ENCODE measurements at places on chromosomes 1 and 21. TPM values are rescaled to one million over a fixed set of nuclear protein-coding genes. Genes with fewer than 3 reads are reported as not detected.

The TMEM125 gene
- 47.5 TPM for polyA plus RNA-seq

DNA sequence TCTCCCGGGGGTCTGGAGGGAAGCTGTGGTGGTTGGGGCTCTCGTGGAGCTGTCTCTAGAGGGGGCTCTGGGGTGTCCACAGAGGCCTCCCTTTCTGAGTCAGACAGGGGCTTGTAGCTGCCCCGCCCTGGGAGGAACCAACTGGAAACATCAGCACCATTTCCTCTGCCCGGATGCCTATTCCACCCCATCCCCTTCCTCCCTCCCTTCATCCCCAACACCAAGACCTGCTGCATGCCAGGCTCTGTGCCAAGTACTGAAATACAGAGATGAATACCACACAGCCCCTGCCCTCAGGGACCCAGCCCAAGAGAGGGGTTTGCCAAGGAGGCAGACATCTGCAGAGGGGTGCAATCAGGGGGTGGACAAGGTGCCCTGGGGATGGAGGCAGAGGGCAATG lies 125.6 kb upstream of the ADAR start:
- DNase-seq, result no peak

The ELF3 gene
- polyA plus RNA-seq, result 54.8 TPM

GRCh38 chr1:202639500-202639899 lies 70.8 kb downstream of the SYT2 start:
- no peak for DNase-seq

DNA sequence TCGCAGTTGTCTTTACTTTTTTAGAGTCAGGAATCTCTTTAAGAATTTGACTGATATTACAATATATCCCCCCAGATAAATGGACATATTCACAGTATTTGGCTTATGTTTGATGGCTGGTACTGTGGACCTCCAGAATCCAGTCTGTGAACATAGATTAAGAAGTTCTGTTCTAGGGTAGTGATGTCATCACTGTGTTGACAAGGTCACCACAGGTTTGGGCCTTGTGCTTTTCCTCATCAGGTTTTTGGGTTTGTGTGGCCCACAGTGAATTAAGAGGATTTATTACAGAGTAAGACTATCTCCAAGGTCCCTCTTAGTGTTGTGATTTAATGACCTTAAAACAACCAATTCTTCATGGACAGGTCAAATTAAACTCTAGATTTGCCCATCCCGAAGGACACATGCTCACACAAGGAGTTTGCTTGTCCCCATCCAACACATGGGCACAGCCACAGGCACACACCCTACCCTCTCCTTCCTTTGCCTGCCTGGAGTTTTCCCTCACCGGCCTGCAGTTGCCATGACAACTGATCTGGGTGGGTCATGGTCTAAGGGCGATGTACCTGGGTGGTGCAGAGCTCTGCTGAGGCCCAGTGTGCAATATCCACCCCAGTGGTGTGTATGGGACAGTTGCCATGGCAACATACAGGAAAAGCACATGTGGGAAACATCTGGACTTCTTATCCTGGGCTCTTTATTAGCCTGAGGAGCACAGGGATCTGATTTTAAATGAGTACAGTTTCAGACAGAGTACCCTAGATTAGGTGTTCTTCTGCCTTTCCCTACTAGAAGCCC lies 98.6 kb downstream of the NAV1 start:
- DNase-seq, result no peak

DNA sequence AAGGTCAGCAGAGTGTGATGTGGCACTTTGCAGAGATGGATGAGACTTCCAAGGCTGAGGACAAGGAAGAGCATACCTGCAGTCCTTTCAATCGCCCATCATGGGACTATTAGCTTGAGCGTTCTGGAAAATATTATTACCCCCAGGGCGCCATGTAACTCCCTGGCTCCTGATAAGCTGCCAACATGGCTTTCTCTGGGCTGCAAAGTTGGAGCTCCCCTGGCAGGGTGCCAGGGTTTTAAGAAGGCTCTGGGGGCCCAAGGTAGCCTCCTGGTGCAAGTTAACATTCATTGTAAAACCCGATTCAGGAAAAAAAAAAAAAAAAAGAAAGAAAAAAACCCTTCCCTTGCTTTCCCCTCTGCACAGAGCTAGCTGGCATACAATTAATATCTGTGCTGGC lies 196.7 kb downstream of the PBX1 start:
- DNase-seq, result no peak

DNA sequence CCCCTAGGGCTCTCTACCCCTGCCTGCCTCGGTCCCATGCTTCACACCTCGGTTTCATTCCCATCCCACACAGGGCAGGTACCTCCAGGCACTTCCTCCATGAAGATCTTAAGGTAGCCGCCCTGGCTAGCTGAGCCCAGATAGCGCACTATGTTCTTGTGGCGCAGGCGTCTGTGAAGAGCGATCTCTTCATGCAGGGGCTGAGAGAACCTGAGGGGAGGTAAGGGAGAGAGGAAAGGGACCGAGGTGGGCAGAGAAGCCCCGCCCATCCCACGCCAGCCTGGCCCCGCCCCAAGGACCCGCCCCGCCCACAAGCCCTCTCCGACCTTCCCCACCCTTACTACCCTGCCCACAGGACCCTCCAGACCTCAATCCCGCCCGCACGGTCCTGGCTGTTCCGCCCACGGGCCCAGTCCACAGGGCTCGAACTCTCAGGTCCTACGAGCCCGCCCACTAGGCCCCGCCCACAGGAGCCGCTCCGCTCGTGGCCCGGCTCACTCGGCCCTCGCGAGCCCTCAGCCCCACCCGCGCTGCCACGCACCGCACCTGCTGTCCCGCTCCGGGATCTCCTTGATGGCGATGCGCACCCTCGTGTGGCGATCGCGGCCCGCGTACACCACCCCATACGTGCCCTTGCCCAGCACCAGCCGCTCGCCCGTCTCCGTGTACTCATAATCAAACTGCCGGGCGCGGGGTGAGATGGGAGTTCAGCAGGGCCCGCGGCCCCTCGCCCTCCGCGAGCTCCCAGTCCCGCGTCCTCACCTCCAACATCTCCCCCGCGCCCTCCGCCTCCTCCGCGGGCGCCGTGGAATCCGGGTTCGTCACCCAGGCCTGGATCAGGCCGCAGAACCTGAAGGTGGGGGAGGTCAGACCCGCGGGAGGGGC lies 6.4 kb downstream of the MAP3K6 start:
- DNase-seq, result no peak

GRCh38 chr1:85365851-85366250 lies 89.4 kb upstream of the BCL10 start:
- DNase-seq, result no peak

DNA sequence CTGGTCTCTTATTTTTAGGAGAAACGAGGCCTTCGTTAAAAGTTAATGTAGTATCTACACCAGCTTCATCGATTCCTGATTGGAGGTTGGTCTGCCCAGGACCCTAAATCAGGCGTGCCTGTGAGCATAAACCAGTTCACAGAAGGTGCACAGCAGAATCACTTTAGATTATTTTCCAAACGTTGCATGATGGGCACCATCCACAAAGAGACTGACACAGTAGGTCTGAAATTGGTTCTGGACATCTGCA lies 256 bp upstream of the TARBP1 start:
- DNase-seq, result no peak

GRCh38 chr1:184941735-184942134 lies 32.6 kb downstream of the NIBAN1 start:
- DNase-seq, result no peak

DNA sequence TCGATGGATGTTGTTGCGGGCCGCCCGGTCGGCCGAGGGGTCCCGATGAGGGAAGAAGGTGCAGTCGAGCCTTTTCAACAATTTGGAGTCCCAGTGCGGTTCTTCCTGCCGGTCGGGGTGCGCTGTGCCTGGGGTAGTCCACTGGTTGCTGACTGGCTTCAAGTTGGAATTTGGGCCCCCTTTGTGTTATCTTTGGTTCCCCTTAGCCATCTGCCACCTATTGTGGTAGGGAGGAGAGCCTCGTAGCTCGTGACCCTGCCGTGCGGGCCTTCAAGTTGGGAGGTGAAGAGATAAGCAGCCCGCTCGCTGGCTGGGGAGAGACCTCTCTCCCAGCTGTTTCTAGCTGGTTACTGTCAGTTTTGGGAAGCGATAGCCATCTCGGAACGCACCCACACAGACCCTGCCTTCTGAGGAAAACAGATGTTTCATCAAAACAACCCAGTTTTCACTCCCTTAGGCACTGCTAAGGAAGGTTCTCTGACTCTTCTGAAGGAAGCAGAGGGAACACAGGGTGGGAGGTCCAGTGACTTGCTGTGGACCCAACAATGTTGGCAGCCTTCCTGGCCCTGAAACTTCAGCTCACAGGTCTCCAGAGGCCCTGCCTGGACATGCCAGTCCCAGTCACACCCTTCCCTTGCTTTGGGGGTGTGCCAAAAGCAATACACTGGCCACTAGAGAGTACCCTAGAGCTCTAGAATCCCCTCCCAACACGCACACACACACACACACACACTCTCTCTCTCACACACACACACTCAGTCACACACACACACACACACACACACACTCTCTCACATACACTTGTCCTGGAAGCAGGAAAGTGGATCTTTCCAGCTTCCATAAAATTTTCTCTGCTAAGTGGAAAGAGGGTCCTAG lies 1.0 kb downstream of the BTG2 start:
- peak; percentile 82 for DNase-seq

The XCL1 gene
- polyA plus RNA-seq, result 0.19 TPM

DNA sequence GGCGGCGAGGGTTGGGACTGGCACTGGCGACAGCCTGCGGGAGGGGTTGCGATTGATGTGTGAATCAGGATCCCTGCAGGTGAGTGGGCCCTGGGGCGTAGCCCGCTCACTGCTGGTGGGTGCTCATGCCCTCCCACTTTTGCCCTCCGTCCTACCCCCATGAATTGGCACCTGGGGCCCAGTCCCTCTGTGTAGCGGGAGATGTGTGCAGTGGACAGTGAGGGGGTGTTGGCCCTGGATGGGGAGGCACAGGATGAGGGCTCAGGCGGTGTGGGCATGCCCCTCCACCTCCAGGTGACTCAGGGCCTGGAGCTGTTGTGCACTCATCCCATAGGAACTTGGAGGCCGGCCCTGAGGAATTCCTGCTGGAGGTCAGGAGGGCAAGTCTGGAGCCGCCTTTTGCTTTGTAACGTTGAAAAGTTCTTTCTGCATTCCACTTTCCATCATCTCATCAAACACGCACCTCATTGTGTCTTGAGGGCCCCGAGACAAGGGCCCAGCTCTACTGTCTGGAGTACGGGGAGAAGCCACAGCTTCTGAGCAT lies 3.0 kb downstream of the PEAR1 start:
- no peak for DNase-seq

DNA sequence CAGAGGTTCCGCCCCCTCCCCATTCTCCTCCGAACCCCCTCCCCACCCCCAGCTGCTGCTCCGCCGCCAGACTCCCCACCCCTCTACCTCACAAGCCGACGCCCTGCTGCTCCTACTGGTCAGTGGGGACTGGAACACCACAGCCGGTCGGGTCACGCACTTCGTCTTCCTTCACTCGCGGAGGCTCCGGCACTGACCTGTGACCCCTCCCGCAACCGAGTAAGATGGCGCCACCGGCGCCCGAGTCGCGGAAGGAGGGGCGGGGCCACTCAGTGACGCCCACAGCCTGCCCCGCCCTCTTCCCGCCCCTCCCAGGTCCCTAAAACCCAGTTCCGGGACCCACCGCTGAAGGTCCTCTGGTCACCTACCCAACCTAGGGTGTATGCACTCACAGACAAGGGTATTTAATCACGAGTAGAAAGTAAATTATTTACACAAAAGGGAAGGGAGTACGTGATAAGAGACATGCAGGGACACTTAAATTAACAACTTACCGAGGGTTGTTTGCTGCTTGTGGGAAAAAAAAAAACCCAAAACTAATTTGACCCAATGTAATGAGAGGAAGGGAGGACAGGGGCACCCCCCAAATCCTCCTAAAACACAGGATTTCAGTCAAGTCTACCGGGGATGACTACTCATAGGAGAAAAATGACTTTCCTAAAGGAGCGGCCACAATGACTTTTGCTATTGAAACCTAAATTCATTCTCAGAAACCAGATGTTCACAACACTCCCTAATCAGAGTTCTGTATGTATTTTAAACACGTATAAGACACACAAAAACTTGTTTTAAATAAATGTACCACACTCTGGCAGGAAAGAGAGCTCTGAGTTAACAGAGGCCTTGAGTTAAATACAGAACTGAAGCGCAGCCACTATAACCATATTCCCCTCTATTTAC lies at the start of gene RIT1:
Gene RIT1 (minus strand): TSS at position 194 of the 900 bp plus-strand sequence. CDS start 588 bp downstream, outside the sequence.
- DNase-seq, result peak; percentile 84

GRCh38 chr21:32887026-32887425 lies 115.5 kb upstream of the PAXBP1 start:
- DNase-seq, result no peak

The OR2T33 gene
- not detected for polyA plus RNA-seq

The FCRL6 gene
- 0.37 TPM for polyA plus RNA-seq

The FLG2 gene
- polyA plus RNA-seq, result 0.15 TPM

The KCNE1 gene
- polyA plus RNA-seq, result 0.43 TPM

The SMPDL3B gene
- polyA plus RNA-seq, result 13.9 TPM

The OR2T11 gene
- polyA plus RNA-seq, result not detected

DNA sequence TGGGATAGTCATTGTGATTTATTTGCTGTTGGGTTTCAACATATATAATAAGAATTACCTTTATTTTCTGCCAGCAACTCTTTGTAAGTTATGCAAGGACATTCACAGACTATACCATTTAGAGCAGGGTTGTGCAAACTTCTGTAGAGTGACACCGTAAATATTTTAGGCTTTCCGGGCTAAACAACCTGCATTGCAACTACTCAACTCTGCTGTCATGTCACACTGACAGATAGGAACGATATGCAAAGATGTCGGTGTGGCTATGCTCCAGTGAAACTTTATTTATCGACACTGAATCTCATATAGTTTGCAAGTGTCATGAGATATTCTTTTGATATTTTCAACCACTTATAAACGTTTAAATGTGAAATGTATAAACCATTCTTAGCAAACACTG lies 210.4 kb downstream of the BACH1 start:
- no peak for DNase-seq

GRCh38 chr1:70057500-70057899 lies 147.9 kb downstream of the LRRC40 start:
- no peak for DNase-seq

DNA sequence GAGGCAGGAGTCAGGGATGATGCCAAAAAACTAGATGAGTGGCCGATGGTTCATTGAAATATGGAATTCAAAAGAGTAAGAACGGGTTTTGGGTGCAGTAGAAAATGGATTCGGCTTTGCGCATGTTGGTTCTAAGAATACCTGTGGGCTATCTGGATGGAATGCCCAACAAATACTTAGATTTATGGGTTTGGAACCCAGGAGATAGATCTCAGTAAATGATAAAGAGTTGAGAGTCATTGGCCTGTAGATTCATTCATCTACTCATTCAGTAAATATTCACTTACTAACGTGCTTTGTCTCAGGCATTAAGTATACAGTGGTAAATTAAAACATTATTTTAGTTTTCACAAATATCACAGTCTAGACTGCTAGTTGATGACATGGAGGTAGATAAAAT lies 247.7 kb downstream of the NFIA start:
- DNase-seq, result no peak

DNA sequence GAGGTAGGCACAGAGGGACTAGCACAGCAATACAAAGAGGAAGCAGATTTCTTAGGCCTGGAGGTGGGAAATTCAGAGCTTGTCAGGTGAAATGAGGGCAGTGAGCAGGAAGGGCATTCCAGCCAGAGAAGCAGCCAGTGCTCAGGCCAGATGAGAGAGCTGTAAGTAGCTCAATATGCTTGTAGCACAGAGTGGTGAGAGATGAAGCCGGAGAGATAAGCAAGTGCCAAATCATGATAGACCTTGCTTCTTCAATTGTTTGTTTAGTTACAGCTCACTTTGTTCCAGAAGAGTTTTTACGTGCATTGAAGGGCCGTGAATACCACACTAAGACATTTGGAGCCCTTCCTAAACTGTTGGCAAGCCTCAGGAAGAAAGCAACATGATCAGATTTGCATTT lies 42.0 kb upstream of the ADAMTS1 start:
- no peak for DNase-seq
